ENCODE measurements at places on chromosomes 2 and 18. TPM values are rescaled to one million over a fixed set of nuclear protein-coding genes. Genes with fewer than 3 reads are reported as not detected.

- no peak for DNase-seq
Measured at GRCh38 chr2:218397463-218397819, 2.2 kb upstream of the CTDSP1 start.

GRCh38 chr18:62109676-62110075, 77.2 kb downstream of the PIGN start:
- DNase-seq, result no peak

GRCh38 chr18:47206945-47207637, 30.9 kb upstream of the IER3IP1 start:
- no peak for DNase-seq

- DNase-seq, result no peak
Measured at GRCh38 chr2:116749994-116750393, 1064.5 kb upstream of the DDX18 start.

GRCh38 chr18:74229005-74229404, 62.8 kb downstream of the CYB5A start:
- DNase-seq, result no peak

DNA sequence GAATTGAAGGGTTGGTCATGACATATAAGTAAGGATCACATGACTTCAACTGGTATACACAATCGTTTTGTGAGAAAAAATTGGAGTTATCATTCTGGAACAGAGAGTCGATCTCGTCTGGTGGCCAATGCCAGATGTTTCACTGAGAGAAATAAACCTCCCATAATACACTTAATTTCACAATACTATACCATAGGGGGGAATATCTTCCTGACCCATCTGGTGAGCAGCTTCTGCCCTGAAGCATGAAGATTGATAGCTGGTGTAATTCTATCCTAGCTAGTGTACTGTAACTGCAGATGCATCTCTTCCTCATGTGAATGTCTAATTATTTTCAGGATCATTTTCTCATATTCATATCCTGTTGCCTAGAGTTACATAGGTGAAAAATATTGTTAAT, 15.7 kb upstream of the CDH7 start:
- no peak for DNase-seq

DNA sequence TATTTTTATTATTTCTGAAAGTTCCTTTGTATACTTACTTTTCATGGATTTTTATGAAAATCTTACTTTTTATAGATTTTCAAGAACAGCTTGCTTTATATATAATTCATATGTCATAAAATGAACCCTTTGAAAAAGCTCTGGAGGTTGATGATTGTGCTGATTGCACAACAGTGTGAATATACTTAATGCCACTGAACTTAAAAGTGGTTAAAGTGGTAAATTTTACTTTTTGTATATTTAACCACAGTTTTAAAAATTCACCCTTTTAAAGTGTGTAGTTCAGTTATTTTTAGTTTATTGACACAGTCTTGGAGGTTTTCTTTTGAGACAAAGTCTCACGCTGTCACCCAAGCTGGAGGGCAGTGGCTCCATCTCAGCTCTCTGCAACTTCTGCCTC, 8.4 kb downstream of the SANBR start:
- no peak for DNase-seq

IAH1 gene
- total RNA-seq, result 61.3 TPM

KCNG2 gene
- 3.7 TPM for total RNA-seq

MEP1B gene
- total RNA-seq, result not detected

CRYGC gene
- not detected for total RNA-seq

LIMS3 gene
- 6.3 TPM for total RNA-seq

CYP27A1 gene
- 97.7 TPM for total RNA-seq

All from prostate gland (tissue), 2 donors.